ENCODE measurements at places on chromosomes 3 and 15.

DNA sequence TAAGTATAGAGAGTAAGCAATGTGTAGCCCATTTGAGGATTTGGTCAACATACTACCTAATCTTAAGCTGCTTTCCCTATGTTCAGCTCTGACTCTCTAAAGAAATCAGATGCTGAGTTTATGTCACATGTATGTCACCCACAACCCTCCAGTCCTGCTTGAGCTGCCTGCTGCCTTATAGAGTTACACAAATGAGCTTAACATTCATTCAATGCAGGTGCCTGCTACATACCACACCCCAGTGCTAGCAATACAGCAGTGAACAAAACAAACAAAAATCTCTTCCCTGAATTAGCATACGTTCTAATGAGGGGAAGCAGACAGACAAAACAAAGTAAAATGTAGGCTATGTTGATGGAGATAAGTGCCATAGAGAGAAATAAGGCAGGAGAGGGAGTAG is 93.0 kb downstream of the HHLA2 start:
- DNase-seq, result no peak

DNA sequence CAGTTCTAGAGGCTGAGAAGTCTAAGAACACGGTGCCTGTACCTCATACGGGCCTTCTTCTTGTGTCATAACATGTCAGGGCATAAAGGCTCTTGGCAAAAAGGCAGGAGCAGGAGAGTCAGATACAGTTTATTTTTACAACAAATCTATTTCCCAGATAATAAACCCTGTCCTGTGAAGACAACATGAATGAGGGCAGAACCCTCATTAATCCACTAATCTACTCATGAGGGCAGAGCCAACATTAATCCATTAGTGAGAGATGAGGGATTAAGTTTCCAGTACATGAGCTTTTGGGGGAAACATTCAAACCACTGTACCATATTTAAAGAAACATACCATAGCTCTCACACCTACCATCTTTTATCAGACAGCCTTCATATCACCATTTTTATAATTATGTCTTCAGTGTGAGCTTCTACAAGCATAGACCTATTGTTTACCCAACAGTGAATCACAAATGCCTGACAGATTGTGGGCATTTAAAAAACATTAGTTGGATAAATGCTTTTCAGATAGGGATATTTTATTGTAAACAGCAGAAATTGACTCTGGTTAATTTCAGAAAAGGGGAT is 645.8 kb downstream of the GRM7 start:
- DNase-seq, result no peak

DNA sequence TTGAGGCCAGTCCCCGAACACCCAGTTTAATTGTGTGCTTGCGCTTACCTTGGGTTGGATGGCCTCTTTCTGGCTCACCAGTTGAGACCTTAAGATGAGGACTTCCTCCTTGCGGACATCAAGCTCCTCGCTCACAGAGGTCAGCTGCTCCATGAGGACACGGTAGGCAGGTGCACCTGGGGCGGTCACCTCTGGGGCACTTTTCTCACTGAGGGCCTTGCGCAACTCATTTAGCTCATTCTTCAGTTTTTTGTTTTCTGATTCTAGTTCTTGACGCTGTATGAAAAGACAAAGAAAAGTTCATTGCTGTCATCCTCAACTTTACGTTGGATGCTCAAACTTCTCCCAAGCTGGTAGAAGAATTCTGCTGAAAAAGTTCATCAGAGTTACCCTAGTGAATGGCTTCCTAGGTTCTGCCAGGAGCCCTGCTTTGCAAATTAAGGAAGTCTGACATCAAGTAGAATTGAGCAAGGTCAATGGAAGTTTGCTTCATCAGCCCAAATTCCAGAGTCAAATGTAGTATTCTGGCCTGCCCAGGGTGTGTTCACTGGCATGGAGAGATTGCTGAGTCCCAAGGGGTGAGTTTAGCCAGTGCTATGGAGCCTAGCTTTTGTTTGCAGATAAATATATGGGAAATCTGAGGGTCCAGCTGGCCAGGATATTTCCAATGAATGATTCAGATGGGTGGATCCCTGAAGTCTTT is 55.8 kb upstream of the MYO5C start:
- DNase-seq, result no peak

- DNase-seq, result no peak
These were observed 238.5 kb upstream of the KCNMB2 start for GRCh38 chr3:178297740-178298139.

DNA sequence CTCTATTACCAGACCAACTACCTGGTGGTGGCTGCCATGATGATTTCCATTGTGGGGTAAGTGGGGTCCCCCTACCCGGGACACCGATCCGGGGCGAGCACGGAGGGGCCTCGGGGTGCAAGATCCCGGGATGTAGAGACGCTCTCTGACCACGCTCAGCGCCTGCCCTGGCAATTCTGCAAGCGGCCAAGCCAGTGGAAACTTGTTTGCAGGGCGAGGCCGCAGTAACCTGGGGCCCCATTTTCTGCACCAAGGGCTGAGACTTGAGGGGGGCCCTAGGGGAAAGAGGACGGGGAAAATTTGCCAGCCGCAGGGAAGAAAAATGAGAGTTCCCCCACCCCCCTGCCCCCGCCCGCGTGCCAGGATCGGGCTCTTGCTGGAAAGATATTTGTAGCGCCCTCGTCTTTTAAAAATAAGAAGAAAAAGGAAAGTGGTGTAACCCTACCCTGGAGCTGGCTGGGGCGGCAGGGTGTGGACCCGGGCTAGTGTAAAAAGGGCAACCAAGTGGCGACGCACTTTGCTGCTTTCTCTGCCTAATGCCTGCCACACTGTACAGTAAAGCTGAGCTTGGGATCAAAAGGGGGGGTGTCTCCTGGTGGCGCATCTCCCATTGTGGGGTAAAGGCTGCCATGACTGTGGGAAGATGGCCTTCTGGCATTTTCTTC is 563 bp downstream of the ARL6IP5 start:
- no peak for DNase-seq

GRCh38 chr3:134473868-134474546 is 11.8 kb downstream of the ANAPC13 start:
- peak; percentile 59 for DNase-seq

- DNase-seq, result no peak
These were observed 99.9 kb downstream of the ADAMTS17 start for GRCh38 chr15:100241572-100242482.

DNA sequence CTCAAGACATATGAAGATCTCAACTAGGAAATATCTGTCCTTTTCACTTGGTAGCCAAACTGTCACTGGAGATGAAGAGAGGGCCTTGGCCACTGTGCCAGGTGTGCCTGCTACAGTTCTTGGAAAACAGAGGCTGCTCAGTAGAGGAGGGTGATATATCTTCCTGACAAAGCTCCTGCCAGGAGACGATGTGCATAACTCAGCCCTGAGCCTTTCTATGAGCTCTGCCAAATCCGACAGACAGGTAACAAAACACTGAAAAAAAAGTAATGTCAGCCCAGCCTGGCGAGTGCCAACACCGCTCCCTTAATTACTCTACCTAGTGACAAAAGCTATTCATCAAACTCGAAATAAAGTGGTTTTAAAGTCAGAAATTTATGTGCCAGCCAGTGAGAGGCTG is 123.2 kb downstream of the MFSD1 start:
- no peak for DNase-seq

GRCh38 chr3:179829401-179829800 is 176.6 kb downstream of the USP13 start:
- DNase-seq, result no peak

DNA sequence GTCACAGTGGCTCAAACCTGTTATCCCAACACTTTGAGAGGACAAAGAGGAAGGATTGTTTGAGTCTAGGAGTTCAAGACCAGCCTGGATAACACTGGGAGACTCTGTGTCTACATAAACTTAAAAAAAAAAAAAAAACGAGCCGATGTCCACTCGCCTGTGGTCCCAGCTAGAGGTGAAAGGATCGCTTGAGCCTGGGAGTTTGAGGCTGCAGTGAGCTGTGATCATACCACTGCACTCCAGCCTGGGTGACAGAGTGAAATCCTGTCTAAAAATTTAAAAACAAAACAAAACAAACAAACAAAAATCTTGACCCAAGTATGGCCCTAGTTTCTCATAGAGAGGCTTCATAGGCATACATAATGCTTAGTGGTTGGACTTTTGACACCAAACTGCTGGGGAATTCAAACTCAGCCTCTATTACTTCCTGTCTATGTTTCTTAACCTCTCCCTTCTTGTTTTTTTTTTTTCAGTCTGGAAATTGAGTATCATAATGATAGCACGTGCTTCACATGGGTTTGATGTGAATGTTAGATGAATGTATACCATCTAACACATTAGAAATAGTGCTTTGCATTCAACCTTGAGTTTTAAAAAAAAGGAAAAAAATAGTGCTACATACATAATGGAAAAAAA is 46.4 kb upstream of the CAPN7 start:
- DNase-seq, result no peak

Measured in activated T-helper 2 cell treated with anti-CD3 and anti-CD28 coated beads, Interferon-gamma antibody, Interleukin-2, Interleukin-4, amounts not matched to agents 10 μg/mL and 5 μg/mL and 100 μg/mL, durations not matched to agents 14 hours and 24 hours and 36 hours (primary cell).